ENCODE measurements at places on chromosomes 1 and 21.

DNA sequence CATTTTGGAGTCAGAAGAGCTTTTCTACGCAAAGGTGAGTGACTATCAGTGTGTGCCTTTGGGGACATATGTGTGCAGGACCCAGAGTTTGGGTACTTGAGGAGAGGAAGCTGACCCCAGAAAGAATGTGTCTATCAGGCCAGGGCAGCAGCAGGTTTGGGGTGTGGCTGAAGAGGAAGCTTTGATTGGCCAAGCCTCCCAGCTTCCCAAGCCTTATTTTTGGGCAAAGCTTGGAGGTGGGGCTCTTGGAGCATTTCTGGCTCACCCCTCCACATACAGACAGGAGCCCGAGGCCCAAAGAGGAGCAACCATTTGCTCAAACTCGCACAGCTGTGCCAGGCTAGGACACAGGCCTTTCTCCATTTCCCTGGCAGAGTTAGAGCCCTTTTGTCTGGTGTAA lies 4.7 kb downstream of the GPR3 start:
- no peak for DNase-seq

DNA sequence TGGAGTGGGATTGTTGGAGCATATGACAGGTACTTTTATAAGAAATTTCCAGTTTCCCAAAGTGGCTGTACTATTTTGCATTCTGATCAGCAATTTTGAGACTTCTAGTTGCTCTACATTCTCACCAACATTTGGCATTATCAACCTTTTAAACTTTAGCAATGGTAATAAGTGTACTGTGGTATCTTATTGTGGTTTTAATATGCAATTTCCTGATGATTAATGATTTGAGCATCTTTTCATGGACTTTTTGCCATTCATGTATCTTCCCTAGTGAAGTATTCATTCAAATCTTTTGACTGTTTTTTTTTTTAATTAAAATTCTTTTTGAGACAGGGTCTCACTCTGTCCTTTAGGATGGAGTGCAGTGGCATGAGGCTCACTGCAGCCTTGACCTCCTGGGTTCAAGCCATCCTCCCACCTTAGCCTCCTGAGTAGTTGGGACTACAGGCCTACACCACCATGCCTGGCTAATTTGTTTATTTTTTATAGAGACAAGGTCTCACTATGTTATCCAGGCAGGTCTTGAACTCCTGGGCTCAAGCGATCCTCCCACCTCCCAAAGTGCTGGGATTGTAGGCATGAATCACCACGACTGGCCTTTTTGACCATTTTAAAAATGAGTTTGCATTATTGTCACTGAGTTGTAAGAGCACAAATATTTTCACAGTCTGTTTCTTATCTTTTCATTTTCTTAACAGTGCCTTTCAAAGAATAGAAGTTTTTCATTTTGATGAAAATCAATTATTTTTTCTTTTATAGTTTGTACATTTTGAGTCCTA lies 7.8 kb upstream of the SLC6A9 start:
- no peak for DNase-seq

- peak; percentile 43 for DNase-seq
Observed at GRCh38 chr1:180230791-180231505, 884 bp downstream of the LHX4 start.

GRCh38 chr1:212098310-212098709 lies 62.8 kb downstream of the DTL start:
- DNase-seq: no peak

DNA sequence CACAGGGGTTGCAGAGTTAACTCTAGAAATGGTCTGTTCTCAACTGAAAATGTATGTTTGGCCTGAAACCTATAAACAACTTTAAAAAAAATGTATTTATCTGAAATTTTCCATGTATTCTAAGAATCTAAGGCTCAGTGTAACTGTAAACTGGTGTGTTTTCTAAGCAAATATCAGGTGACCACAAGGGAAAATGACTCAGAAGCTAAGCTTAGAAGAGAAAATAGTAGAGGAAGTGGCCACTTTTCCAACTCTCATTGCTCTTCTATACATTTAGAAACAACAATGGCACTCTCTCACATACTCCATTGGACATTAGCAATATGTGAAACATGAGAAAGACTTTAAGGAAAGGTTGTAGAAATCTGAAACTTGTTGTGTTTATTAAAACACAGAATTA lies 7.5 kb downstream of the TNFSF18 start:
- DNase-seq: peak; percentile 57

GRCh38 chr1:228752675-228753265 lies 17.5 kb downstream of the RHOU start:
- no peak for DNase-seq

GRCh38 chr1:221776495-221777301 lies 34.8 kb upstream of the DUSP10 start:
- DNase-seq: no peak

GRCh38 chr1:22418933-22419382 lies 32.7 kb upstream of the ZBTB40 start:
- DNase-seq: no peak

DNA sequence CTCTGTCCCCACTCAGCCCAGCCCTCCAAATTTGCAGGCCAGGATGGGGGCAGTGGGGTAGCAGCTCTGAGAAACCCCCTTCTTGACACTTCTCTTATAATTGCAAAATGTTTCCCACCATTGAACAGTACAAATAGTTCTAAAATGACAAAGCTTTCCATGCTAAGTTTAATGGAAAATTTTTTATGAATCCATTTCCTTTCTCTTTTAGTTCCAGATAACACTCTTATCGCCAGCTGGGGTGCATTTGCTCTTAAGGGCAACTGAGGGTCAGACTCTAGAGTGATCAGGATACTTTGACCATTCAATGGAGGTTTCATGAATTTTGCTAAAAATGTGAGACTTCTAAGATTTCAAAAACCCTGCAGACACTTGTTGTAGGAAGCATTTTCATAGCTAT lies 29.9 kb downstream of the PIK3C2B start:
- no peak for DNase-seq

DNA sequence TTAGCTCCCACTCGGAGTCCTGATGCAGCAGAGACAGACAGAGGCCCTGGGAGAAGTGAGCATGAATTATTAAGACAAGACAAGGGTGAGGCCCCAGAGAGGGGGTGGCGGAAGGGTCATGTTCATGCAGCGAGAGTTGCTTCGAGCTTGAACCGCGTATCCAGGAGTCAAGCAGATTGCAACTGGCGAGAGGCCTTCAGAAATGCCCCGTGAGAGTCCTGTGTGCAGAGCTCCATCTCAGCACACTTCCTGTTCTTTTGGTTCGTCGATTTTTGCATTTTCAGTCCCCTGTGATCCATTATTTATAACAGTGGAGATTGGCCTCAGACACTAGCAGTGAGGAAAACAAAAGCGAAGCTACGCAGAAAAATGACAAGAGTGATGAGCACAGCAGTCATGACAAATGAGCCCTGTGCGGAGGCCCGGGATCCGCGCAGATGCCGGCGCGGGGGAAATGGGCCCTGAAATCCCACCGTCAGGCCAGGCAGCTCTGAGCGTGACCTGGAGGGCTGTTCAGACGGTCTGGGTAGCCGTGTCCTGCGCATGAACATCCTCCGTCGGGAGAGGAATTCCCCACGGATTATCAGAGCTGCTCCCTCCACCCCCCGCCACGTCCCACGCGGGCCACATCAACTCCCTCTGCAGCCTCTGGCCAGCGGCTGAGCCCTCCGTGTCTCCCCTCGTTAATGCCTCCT lies 15.0 kb downstream of the PDE9A start:
- no peak for DNase-seq

DNA sequence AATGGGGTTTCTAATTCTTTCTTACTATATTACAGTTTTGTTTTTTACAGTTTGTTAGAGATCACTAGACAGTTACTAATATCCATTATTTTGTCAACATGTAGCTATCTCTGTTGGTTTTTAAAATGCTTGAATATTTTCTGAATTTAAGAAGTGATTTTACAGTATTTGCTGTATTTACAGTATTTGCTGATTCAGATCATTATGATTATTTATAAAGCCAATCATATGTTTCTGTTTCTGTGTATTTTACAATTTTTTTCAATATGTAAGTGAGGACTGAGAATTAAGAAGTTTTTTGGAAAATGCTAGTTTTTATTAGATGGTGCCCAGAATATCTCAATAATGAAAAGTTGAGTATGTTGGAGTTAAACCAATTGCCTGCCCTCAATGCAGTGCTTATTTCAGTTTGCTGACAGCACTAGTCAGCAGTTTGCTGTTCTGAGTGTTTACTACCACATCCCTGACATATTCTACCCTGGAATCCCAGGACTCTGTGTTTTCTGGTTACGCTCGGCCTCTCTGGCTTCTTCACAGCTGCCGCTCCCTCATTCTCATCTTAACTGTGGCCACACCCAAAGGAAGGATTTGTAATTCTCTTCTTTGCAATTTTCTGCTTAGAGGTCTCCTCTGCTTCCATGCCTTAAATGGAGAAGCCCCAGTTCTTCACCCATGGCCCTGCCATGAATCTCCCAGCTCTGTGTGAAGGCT lies 68.0 kb upstream of the BACH1 start:
- DNase-seq: peak; percentile 53

Measured in epithelial cell of esophagus (primary cell).